Sigmoid colon (tissue), 7 donors: ENCODE measurements at places on chromosomes 4 and X. TPM values are rescaled to one million over a fixed set of nuclear protein-coding genes. Genes with fewer than 3 reads are reported as not detected.

The PRKG2 gene
- total RNA-seq = 2.3 TPM

The MGAT4D gene
- total RNA-seq = not detected

The LUZP4 gene
- not detected for total RNA-seq

The TNIP2 gene
- total RNA-seq = 56.3 TPM

The CFP gene
- total RNA-seq = 10.0 TPM

The EDA2R gene
- total RNA-seq = 1.2 TPM

The MAGEA6 gene
- total RNA-seq = not detected

The RTL5 gene
- 5.4 TPM for total RNA-seq

The REELD1 gene
- not detected for total RNA-seq

- no peaks in the 10 kb centered on the region for H3K4me1 ChIP-seq
- H3K27ac ChIP-seq = no peak overlapping the region
- H3K4me3 ChIP-seq = no peak overlapping the region
- no peaks in the 10 kb centered on the region for H3K36me3 ChIP-seq
- DNase-seq = no peak
- H3K27me3 ChIP-seq = no peaks in the 10 kb centered on the region
Observed at GRCh38 chrX:134462927-134463326, 3.0 kb downstream of the HPRT1 start.

GRCh38 chrX:23659339-23659738, 8.0 kb upstream of the PRDX4 start:
- no peak overlapping the region for H3K27ac ChIP-seq
- no peak overlapping the region for H3K4me3 ChIP-seq
- H3K36me3 ChIP-seq = no peaks in the 10 kb centered on the region
- DNase-seq = no peak
- H3K4me1 ChIP-seq = no peaks in the 10 kb centered on the region

DNA sequence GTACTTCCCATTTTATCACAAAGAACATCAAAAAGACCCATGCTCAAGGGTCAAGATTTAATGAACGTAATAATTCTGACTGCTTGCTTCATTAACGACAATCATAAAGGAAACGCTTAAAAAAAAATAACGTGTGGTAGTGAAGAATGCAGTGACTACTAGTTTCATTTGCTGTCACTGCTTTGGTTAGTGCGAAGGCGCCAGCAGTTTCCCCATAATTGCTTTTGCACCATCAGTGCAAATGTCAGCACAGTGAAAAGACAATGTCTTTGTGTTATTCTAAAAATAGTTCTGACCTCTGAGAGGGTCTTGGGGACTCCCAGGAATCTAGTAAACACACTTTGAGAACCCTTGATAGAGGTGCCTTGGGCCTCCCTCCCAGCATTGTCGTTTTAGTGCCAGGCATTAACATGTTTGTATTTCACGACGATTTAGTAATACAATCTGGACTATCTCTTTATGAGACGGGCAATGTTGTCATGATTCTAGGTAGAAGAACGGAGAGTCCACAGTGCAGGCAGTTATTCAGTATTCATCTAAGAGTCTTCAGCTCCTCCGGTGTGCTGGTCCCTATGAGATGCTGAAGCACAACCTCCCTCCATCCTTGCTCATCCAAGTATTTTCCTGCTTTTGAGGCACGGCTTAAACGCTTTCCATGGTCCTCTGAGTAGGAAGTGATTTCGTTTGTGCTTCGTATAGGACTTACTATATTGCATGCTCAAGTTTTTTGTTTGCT, 71.0 kb downstream of the AFF1 start:
- no peak for DNase-seq
- H3K4me1 ChIP-seq = peaks cover 32% of the 10 kb centered on the region
- H3K27me3 ChIP-seq = no peaks in the 10 kb centered on the region

GRCh38 chrX:71107245-71107644, 705 bp upstream of the CXorf65 start:
- no peaks in the 10 kb centered on the region for H3K27me3 ChIP-seq
- no peak for DNase-seq
- H3K27ac ChIP-seq = no peak overlapping the region
- H3K4me1 ChIP-seq = no peaks in the 10 kb centered on the region

GRCh38 chrX:82848111-82848510, 660.0 kb upstream of the POU3F4 start:
- no peaks in the 10 kb centered on the region for H3K36me3 ChIP-seq
- no peaks in the 10 kb centered on the region for H3K27me3 ChIP-seq
- H3K4me3 ChIP-seq = no peak overlapping the region
- DNase-seq = no peak
- no peak overlapping the region for H3K27ac ChIP-seq

DNA sequence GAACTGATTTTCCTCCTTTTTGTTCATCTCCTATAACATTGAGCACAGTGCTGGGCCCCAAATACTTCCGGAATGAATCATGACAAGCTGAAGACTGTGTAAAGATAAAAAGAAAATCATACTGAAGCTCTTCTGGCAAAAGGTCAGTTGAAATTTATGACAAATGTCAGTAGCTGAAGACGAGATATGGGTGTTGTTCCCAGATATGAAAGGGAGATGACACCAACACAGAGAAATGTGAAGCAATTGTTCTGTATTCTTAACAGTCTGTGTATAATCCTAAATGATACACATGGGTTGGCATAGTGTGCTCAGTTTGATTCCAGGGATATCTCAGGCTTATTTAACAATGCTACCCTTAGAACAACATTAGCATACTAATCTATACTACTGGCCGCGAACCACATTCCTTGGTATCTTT, 170.5 kb upstream of the PITX2 start:
- DNase-seq = no peak
- no peak overlapping the region for H3K27ac ChIP-seq
- no peak overlapping the region for H3K4me3 ChIP-seq
- H3K4me1 ChIP-seq = peaks cover 7% of the 10 kb centered on the region
- no peaks in the 10 kb centered on the region for H3K27me3 ChIP-seq
- H3K36me3 ChIP-seq = no peaks in the 10 kb centered on the region

DNA sequence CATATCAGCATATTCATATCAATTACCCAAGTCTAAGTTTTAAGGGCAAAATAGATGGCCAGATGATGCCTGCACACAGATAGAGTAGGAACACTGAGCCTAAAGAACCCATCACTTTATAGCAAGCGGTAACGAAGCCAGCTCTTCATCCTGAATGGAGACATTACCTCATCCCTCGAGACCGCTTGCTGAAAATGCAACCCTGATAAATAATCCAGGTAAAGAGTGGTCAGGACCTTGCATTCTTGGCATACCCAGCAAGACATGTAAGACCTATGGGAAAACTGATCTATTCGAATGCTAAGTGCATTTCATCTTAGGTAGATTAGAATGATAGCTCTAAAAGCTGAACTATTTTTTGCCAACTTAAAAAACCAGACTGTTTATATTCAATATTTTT, 25.3 kb downstream of the DCHS2 start:
- H3K4me1 ChIP-seq = peaks cover 5% of the 10 kb centered on the region
- no peaks in the 10 kb centered on the region for H3K27me3 ChIP-seq
- no peak overlapping the region for H3K4me3 ChIP-seq
- no peak overlapping the region for H3K27ac ChIP-seq

DNA sequence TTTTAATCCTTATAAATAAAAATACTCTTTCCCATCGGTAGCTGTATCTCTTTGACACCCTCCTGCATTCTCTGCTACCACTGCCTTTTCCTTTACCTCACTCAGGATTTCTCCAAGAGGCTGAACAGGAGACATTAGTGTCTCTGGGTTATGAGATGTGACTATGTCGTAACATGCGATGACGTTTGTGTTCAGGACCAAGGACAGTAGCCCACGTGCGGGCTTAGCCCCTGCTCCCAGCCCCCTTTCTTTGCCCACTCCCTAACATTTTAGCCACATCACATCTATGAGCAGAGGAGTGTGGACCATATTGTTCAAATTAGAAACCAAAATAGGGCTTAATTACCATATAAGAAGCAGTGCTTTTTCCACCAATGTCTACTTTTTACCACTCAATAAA, 369.3 kb downstream of the FBXW7 start:
- no peaks in the 10 kb centered on the region for H3K27me3 ChIP-seq
- H3K4me1 ChIP-seq = peaks cover 5% of the 10 kb centered on the region
- no peaks in the 10 kb centered on the region for H3K36me3 ChIP-seq
- no peak overlapping the region for H3K27ac ChIP-seq

DNA sequence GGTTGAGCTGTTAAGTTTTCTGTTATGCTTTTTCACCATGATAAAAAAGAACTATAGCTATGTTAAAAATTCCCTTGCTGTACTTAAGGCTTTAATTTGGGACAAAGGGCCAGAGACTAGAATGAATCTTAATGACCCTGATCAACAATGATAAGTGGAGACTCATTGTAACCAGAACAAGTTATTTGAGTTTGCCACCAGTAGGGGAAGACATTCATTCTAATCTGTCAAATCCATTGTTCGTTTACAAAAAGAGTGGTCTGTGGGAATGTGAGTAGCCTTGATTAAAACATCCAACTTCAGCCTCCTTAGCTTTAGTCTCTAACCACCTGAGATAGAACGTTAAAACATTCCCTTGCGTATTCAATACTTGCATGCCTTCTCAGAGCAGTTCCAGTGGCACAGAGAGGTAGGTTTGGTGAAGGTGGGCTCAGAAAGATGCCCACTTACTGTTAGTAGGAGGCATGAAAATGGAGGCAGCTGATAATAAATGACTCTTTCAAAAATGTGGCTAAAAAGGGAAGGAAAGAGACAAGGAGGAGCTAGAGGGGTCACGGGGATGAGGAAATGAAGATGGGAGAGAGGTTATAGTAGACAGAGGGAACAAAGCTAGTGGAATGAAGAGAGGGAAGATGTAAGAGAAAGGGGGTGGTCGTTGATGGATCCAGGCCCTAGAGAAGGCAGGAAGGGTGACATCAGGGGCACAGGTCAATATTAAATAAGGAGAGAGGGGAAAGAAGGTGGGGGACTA, 66.2 kb downstream of the EGF start:
- H3K4me1 ChIP-seq = no peaks in the 10 kb centered on the region
- no peaks in the 10 kb centered on the region for H3K27me3 ChIP-seq
- no peaks in the 10 kb centered on the region for H3K36me3 ChIP-seq
- DNase-seq = no peak
- H3K4me3 ChIP-seq = no peak overlapping the region
- H3K27ac ChIP-seq = no peak overlapping the region

- DNase-seq = no peak
- no peak overlapping the region for H3K27ac ChIP-seq
- no peak overlapping the region for H3K4me3 ChIP-seq
Observed at GRCh38 chr4:100590325-100590724, 72.5 kb upstream of the EMCN start.

DNA sequence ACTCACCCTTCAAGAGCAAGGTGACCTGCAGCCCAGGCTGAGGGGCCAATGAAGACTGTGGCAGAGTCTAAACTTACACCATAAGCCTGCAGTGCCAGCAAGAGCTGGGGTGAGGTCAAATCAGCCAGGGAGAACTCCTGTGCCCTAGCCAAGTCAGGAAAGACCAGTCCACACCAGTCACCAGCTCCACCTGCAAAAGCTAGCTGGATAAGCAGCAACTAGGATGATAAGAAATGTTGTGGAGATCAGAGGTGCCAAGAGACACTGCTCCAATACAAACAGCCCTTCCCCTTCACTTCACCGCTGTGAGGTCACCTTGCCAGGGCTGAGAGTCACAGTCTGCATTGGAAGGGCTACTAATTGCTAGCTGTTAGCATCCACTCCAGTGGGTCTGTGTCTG, 31.3 kb downstream of the NIPAL1 start:
- H3K27ac ChIP-seq = no peak overlapping the region
- no peak overlapping the region for H3K4me3 ChIP-seq
- H3K27me3 ChIP-seq = no peaks in the 10 kb centered on the region
- no peaks in the 10 kb centered on the region for H3K36me3 ChIP-seq

DNA sequence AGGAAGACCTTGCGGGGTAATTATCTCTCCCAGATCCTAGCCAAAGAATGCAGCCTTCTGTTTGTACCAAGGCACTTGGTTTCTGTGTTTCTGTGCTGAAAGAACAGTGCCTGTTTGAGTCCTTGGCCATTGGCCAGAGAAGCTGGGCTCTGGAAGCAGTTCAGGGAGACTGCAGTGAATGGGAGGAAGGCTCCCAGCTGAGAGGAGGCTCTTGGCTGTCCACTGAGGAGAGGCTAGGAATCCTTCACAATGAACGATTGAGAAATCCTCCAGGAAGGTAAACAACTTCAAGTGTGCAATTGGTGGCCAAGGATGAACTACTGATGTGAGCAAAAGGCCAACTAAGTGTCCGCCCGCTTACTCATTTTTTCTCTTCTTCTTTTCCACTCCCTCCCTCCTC, 61.3 kb downstream of the HS3ST1 start:
- no peak overlapping the region for H3K4me3 ChIP-seq
- H3K36me3 ChIP-seq = no peaks in the 10 kb centered on the region
- peaks cover 14% of the 10 kb centered on the region for H3K4me1 ChIP-seq

DNA sequence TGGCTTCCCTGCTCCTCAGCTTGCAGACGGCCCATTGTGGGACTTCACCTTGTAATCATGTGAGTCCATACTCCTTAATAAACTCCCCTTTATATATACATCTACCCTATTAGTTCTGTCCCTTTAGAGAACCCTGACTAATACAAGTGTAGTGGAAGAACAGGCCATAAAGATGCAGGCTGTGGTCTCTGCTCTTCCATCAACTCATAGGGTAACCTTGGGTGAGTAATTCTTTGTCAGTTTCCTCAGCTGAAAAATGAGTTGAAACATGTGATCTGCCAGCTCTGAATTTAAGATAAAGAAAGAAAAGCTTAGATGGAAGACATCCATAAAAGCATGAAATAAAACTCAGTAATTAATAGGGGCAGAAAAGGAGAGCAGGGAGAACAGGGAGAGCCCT, 103.6 kb downstream of the ENOX2 start:
- no peaks in the 10 kb centered on the region for H3K27me3 ChIP-seq
- no peaks in the 10 kb centered on the region for H3K36me3 ChIP-seq
- no peak for DNase-seq
- no peaks in the 10 kb centered on the region for H3K4me1 ChIP-seq
- no peak overlapping the region for H3K4me3 ChIP-seq
- H3K27ac ChIP-seq = no peak overlapping the region

DNA sequence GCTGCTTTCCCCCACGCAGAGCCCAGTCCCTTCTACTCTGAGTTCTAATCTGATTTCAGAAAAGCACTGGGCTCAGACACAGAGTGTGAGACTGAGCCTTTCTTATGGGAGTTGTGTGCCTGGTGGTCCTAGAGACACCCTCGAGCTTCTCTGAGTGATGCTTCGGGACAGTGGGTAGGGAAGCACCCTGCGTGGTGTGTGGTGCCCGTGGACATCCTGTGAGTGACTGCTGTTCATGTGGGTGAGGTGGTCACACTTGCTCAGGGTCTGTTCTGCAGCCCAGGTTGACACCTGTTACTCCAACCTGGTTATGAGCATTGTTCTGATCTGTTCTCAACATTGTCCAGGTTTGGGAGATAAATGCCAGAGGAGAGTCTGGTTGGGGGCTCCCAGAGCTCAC, 6.1 kb downstream of the GPR78 start:
- H3K27ac ChIP-seq = no peak overlapping the region
- DNase-seq = no peak
- no peaks in the 10 kb centered on the region for H3K36me3 ChIP-seq
- no peak overlapping the region for H3K4me3 ChIP-seq
